Activated CD4-positive, alpha-beta T cell treated with anti-CD3 and anti-CD28 coated beads, Interleukin-2, amount 10 ng/mL, durations not matched to agents 24 days and 14 days (primary cell): ENCODE measurements at places on chromosomes 2 and 18.
A peak's percentile ranks its signal among the peaks of the same experiment; 100 is the strongest.

GRCh38 chr18:14978962-14979535 lies 231.1 kb downstream of the ANKRD30B start:
- H3K4me3 ChIP-seq: no peak overlapping the region
- no peaks in the 10 kb centered on the region for H3K4me1 ChIP-seq
- peak; percentile 62 for DNase-seq

DNA sequence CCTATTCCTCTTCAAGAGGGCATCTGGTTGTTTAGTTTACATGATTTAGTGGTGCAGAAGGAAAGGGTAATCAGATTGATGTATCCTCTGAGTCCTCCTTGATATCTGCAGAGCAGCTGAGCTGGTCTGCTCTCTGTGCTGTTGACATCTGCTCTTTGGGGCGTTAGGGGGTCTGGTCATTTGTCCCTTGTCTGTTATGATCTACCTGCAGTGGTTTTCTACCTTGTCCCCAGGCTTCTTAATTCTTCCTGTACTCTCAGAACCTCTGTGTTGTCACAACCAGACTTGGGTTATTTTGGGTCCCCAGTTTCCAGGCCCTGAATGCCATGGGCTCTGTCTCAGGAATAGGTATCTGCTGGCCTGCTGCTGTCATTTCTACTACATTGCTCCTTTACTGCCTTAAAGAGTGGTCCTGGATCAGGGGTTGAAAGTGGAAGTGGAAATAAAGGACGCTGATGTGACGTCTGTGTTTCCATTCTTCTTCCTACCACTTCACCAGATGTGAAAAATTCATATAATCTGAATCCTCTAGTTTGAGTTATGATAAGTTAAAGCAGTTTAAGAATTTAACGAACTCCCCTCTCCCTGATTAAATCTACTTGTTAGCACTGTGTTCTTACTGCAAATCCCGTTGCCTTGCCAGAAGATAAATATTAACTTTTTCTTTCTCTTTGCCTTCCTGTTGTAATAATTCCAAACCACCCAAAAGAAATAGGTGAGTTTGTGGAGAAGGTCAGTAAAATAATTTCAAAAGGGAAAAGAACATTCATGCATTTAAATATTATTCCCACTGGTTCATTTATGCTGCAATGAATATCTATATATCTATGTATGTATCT lies 16.6 kb upstream of the CPS1 start:
- H3K4me3 ChIP-seq: no peak overlapping the region
- no peaks in the 10 kb centered on the region for H3K4me1 ChIP-seq
- H3K36me3 ChIP-seq: no peaks in the 10 kb centered on the region

- H3K4me1 ChIP-seq: no peaks in the 10 kb centered on the region
- no peak for DNase-seq
- peaks cover 15% of the 10 kb centered on the region for H3K27me3 ChIP-seq
- no peaks in the 10 kb centered on the region for H3K36me3 ChIP-seq
- no peak overlapping the region for H3K27ac ChIP-seq
These were observed 66.4 kb downstream of the GALR1 start for GRCh38 chr18:77316008-77316407.

DNA sequence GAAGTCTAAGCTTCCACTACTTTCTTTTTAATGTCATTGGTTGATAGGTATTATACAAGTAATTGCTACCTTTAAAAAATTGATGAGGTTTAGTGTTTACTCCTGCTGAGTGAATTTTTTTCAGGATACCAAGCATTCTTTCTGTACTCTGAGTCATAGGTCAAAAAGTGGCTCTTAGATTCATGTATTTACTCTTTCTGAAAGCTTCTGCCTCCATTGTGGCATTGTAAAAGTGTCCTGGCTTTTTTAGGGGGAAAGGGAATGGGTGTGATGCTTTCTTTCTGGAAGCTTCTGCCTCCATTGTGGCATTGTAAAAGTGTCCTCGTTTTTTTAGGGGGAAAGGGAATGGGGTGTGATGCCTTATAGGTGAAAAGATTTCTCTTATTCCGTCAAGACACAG lies 286.5 kb downstream of the LPIN1 start:
- DNase-seq: no peak
- H3K4me1 ChIP-seq: no peaks in the 10 kb centered on the region

DNA sequence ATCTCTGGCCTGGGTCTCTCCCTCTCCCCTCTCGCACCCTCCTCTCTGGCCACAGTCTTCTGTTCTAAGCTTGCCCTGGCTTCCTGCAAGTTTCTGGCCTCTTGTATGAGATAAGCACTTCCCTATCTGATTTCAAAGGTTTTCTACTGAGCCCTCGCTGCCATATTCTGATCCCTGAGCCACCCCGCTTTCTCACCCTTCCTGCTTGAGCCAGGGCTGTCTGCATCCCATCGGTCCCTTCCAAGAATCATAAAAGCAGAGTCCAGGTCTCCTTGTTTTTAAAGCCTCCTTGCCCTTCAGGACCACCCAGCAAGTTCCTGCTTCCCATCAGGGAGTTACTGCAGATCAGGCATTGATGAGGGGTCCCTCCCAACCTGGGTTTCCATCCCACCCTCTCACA lies 110.2 kb downstream of the PRKCE start:
- no peak overlapping the region for H3K4me3 ChIP-seq
- no peak for DNase-seq
- H3K27ac ChIP-seq: no peak overlapping the region
- no peaks in the 10 kb centered on the region for H3K27me3 ChIP-seq
- H3K36me3 ChIP-seq: no peaks in the 10 kb centered on the region

- H3K27ac ChIP-seq: no peak overlapping the region
- no peaks in the 10 kb centered on the region for H3K27me3 ChIP-seq
- H3K4me1 ChIP-seq: peaks cover 42% of the 10 kb centered on the region
- no peak for DNase-seq
- H3K4me3 ChIP-seq: no peak overlapping the region
These were observed 16.2 kb downstream of the IWS1 start for GRCh38 chr2:127510073-127510472.

- H3K4me3 ChIP-seq: no peak overlapping the region
- no peak for DNase-seq
- H3K4me1 ChIP-seq: no peaks in the 10 kb centered on the region
- no peak overlapping the region for H3K27ac ChIP-seq
These were observed 226.1 kb upstream of the SH3BP4 start for GRCh38 chr2:234725528-234726264.

DNA sequence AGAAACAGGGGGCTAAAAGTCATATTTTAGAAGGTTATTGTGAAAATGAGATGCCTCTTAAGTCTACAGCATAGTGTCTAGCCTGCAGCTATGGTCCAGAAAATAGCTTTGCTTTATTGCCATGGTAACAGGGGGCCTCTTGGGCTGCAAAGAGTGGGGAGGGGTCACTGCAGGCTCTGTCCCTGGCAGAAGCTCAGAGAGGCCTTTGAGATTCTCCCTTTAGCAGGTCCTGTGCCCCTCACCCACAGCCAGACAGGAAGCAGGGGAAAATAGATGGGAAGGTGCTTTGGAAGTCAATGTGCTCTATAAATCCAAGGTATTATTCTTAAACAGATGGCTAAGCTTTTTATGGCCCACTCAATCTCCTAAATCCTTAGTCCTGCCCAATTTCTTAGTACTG lies 1021.3 kb upstream of the GYPC start:
- DNase-seq: no peak
- H3K27ac ChIP-seq: no peak overlapping the region
- H3K4me3 ChIP-seq: no peak overlapping the region
- H3K27me3 ChIP-seq: no peaks in the 10 kb centered on the region
- no peaks in the 10 kb centered on the region for H3K4me1 ChIP-seq
- H3K36me3 ChIP-seq: no peaks in the 10 kb centered on the region

DNA sequence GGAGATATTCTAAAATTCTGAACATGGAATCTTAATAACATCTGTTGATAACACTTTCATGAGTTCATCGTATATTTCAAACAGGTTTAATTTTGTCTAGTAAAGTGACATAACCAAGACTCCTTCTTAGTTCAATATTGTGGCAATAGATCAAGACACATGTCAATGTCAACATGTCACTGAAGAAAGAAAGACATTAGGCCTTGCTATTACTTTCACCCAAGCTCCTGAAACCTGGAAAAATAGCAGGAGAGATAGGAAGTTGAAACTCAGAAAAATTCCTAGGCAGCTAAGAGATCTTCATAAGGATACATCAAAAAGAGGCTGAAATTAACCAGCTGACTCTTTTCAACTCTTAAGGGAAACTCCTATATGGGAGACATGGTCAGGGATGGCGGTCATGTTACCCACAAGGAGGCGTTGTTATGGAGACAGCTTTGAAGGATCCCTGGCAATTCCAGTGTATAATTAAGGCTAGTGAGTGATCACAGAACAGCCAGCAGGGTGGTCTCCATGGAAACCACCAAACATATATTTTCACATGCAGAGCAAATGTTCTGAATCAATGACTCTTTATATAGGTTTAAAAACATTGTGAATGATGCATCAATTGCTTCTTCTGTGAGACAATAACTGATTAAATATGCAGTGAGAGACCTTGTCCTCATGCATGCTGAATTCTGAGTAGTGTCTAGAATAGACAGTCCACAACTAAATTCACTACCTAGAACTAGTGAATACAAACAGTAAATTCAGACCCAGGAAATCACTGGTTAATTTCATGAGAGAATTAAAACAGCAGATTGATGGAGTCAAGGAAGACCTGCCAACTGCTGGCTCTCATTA lies 115.3 kb upstream of the RIOK3 start:
- H3K4me3 ChIP-seq: no peak overlapping the region
- DNase-seq: no peak
- no peak overlapping the region for H3K27ac ChIP-seq
- H3K36me3 ChIP-seq: peaks cover 4% of the 10 kb centered on the region
- peaks cover 4% of the 10 kb centered on the region for H3K4me1 ChIP-seq

DNA sequence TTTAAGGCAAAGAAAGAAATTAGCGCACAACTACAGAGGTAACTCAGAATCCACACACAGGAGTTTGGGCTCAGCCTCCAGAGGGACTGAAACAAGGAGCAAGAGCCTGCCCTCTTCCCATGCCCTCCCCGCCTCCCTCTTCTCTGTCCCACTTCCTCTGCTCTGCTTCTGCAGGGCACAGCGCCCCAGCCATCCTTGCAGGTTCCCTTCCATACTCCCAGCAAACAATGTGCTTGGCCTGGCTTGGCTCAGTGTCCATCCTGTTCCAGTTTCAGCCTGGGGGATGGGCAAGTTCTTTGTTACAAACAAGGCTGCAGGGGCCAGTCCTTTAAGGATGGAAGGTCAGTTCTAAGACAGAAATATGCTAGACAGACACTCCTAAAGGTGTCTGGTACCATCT lies 133.5 kb downstream of the CDH20 start:
- H3K27me3 ChIP-seq: no peaks in the 10 kb centered on the region
- H3K4me3 ChIP-seq: no peak overlapping the region
- H3K4me1 ChIP-seq: no peaks in the 10 kb centered on the region

GRCh38 chr2:162084536-162084935 lies 10.5 kb upstream of the DPP4 start:
- H3K4me1 ChIP-seq: peaks cover 5% of the 10 kb centered on the region
- peaks cover 5% of the 10 kb centered on the region for H3K36me3 ChIP-seq
- no peak for DNase-seq

DNA sequence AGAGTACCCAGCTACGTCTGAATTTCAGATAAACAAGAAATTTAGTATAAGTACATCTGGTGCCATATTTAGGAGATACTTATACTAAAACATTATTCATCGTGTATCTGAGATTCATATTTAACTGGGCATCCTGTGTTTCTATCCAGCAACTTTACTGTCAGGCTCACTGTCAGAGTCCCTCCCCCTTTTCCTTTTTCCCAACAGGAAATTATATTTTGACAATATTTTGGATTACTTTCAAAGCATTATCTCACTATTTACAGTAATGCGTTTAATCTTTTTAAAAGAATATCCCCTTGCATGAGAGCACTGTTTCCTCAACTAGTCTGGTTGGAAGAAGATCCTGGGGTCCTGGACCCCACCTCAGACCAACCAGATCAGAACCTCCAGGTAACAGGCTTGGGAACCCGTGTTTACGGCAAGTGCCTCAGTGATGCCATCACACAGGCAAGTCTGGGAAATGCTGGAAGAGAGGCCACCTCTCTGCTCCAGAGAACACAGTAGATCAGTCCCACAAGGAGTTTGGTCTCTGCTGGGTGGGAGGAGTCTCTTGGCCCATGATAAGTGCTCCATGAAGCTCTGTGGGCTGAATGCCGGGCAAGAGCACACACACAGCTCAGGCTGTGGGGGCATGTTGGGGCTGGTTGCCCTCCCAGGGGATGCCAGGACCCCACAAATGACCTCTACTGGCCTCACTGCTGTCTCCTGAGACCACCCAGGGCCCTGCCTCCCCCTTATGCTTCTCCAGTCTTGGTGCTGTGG lies 84.2 kb upstream of the UXS1 start:
- H3K27me3 ChIP-seq: peaks cover 6% of the 10 kb centered on the region
- no peaks in the 10 kb centered on the region for H3K4me1 ChIP-seq
- H3K36me3 ChIP-seq: no peaks in the 10 kb centered on the region
- no peak for DNase-seq
- no peak overlapping the region for H3K27ac ChIP-seq

GRCh38 chr2:118349365-118349764 lies 261.1 kb downstream of the INSIG2 start:
- H3K36me3 ChIP-seq: no peaks in the 10 kb centered on the region
- peaks cover 17% of the 10 kb centered on the region for H3K27me3 ChIP-seq
- no peak overlapping the region for H3K27ac ChIP-seq
- H3K4me1 ChIP-seq: no peaks in the 10 kb centered on the region
- DNase-seq: no peak
- no peak overlapping the region for H3K4me3 ChIP-seq

- DNase-seq: no peak
- H3K4me1 ChIP-seq: peaks cover 16% of the 10 kb centered on the region
- H3K36me3 ChIP-seq: no peaks in the 10 kb centered on the region
- H3K4me3 ChIP-seq: no peak overlapping the region
- peaks cover 6% of the 10 kb centered on the region for H3K27me3 ChIP-seq
- no peak overlapping the region for H3K27ac ChIP-seq
These were observed 72.7 kb upstream of the MGAT4A start for GRCh38 chr2:98803405-98804264.

GRCh38 chr2:54158311-54158710 lies 42.9 kb downstream of the ACYP2 start:
- DNase-seq: peak; percentile 20
- no peaks in the 10 kb centered on the region for H3K4me1 ChIP-seq
- H3K36me3 ChIP-seq: peaks cover 1% of the 10 kb centered on the region
- H3K4me3 ChIP-seq: no peak overlapping the region
- no peak overlapping the region for H3K27ac ChIP-seq
- no peaks in the 10 kb centered on the region for H3K27me3 ChIP-seq

- no peak overlapping the region for H3K27ac ChIP-seq
- peaks cover 4% of the 10 kb centered on the region for H3K27me3 ChIP-seq
- H3K36me3 ChIP-seq: no peaks in the 10 kb centered on the region
- DNase-seq: no peak
- H3K4me3 ChIP-seq: no peak overlapping the region
- H3K4me1 ChIP-seq: no peaks in the 10 kb centered on the region
These were observed 28.5 kb downstream of the GALNT14 start for GRCh38 chr2:31109633-31110192.
